ENCODE measurements at places on chromosomes 5 and 9. TPM values are rescaled to one million over a fixed set of nuclear protein-coding genes. Genes with fewer than 3 reads are reported as not detected.

The SIGMAR1 gene
- total RNA-seq, result 64.4 TPM

- no peak overlapping the region for H3K4me3 ChIP-seq
- no peaks in the 10 kb centered on the region for H3K4me1 ChIP-seq
- H3K36me3 ChIP-seq, result no peaks in the 10 kb centered on the region
- no peak for DNase-seq
- H3K27ac ChIP-seq, result no peak overlapping the region
Measured at GRCh38 chr9:33946779-33947535, 101.7 kb downstream of the UBAP2 start.

- no peak overlapping the region for H3K4me3 ChIP-seq
- H3K36me3 ChIP-seq, result no peaks in the 10 kb centered on the region
- H3K27ac ChIP-seq, result no peak overlapping the region
- no peaks in the 10 kb centered on the region for H3K4me1 ChIP-seq
Measured at GRCh38 chr5:158451203-158451992, 592.5 kb upstream of the CLINT1 start.

The GABRB2 gene
- not detected for total RNA-seq

DNA sequence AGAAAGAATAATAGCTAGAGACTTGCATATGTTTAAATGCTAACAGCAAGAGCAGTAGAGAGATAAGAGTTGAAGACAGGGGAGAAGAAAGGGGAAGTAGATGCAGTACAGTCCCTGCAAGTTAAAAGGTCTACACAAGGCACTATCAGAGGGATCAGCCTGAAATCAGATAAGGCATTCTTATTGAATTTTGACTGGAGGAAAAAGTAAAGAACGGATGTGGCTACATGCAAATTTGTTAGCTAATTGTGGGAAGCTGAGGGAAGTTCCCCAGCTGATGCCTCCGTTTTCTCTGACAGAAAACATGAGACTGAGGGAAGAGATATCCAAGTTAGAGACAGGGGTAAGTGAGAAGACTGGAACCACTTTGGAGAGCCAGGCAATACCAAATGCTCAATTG, 12.9 kb upstream of the RHOBTB3 start:
- H3K27ac ChIP-seq, result no peak overlapping the region
- DNase-seq, result peak; percentile 40
- H3K36me3 ChIP-seq, result no peaks in the 10 kb centered on the region
- H3K27me3 ChIP-seq, result no peaks in the 10 kb centered on the region

DNA sequence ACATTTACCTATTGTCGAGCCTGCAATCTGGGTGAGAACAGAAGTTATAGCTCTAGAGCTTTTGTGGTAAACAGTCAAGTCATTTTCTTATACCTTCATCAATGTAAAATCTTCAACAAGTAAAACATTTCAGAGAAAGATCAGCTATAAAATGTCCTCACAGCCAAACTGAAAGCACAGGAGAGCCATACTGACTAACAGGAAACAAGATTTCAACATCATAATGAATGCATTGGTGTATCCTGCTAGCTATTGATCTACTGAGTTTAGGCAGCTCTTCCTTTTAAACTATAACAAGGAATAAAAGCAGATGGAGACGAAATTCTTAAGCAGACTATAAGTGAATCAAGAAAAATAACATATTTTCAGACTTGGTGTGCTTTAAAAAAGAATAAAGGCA, 1522.9 kb upstream of the WWC1 start:
- H3K36me3 ChIP-seq, result no peaks in the 10 kb centered on the region
- H3K4me1 ChIP-seq, result no peaks in the 10 kb centered on the region
- no peak overlapping the region for H3K4me3 ChIP-seq
- H3K27me3 ChIP-seq, result no peaks in the 10 kb centered on the region

DNA sequence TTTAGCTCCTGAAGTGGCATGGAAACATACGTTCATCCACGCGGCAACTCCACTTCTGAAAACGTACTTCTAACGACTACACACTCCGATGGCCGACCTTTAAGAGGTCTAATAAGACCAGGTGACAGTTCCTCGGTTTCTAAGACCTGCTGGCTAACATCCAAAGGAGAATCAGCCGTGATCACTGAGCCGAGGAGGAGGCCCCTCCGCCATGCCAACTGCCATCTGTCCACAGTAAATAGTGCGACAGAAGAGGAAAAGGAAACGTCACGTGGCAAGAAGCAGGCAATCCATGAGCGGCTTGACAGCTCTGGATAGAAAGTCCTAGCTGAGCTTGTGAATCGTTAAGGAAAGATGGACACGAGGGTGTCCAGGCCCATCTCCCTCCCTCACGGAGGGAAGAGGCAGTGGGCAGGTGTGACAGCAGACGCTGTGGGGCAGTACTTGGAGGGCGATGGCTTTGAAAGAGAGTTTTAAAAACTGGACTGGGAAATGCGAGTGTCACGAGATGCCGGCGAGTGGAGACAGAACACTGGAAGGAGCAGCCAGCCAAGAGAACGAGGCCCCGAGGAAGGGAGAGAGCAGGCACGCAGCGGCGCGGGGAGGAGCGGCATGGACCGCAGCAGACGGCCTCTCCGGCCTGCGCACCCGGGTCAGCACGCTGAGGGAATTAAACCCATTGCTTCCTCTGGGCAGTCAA, 66.7 kb upstream of the TBC1D9B start:
- no peaks in the 10 kb centered on the region for H3K27me3 ChIP-seq
- DNase-seq, result no peak
- H3K27ac ChIP-seq, result no peak overlapping the region
- peaks cover 21% of the 10 kb centered on the region for H3K36me3 ChIP-seq

DNA sequence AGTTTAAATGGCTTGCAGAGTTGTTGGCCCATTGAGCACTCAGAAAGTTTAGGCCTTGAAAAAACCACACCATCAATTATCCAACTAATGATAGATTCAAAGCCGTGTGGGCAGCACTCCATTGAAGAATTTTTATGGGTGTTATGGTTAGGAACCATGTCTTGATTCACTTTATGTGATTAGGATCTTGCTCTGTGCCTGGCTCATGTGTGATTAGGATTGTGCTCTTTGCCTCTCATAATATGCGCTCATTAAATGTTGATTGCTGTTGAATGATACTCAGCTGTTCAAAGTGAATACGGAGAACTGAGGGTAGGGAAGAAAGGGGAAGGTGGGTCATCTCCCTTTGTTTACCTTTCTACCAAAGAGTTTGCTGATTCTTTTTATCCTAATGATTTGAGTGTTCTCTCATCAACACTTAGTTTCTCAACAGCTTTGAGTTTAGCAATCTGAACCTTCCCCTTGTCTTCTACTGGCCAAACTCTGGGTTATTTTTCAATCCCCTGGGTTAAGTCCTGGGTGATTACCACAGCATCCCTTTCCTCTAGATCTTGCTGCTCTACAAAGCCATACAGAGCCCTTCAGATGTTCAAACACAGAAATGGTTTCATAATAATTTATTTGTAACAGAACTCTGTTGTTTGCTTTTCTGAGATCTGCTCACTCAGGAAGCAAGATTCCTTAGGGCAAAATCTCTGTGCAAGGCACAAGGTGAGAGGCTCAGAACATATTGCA, 668.8 kb upstream of the RGMB start:
- H3K4me3 ChIP-seq, result no peak overlapping the region
- no peaks in the 10 kb centered on the region for H3K36me3 ChIP-seq
- no peak overlapping the region for H3K27ac ChIP-seq
- H3K4me1 ChIP-seq, result no peaks in the 10 kb centered on the region

DNA sequence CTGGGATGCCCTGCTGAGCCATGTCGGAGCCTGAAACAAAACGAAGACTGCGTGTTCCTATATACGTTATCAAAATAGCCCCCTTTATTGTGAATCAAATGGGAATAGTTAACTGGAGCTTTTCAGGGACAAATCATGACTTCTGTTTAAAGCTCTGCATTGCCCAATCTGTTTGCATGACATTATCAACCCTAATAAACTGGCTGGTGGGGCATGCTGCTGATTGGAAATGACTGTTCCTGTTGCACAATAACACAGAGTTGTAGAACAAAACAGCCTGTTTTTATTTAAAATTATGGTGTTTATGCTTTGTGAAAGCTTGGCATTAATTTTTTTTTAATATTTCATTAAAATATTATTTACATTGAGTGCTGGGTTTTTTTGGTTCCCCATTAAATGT, 215.5 kb downstream of the TMEM167A start:
- H3K27me3 ChIP-seq, result no peaks in the 10 kb centered on the region
- H3K4me1 ChIP-seq, result no peaks in the 10 kb centered on the region
- no peaks in the 10 kb centered on the region for H3K36me3 ChIP-seq
- no peak for DNase-seq

GRCh38 chr9:131282688-131283422, 6.5 kb upstream of the FAM78A start:
- no peaks in the 10 kb centered on the region for H3K27me3 ChIP-seq
- H3K36me3 ChIP-seq, result no peaks in the 10 kb centered on the region

The TTF1 gene
- 26.0 TPM for total RNA-seq

DNA sequence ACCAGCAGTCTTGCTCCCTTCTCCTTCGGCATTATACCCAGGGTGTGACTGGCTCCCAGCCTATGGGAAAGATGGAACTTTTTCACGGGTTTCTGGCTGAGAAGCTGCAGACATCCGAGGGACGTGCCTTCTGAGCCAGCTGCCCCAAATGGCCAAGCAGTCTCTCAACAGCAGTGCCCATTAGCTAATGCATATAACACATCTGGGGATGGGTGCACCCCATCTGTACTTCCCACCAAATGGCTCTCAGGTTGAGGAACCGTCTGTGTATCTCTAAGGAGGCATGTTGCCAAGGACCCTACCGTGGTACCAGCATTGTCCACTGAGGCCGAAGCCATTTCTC, 25.0 kb downstream of the C5orf15 start:
- no peaks in the 10 kb centered on the region for H3K27me3 ChIP-seq
- no peaks in the 10 kb centered on the region for H3K36me3 ChIP-seq
- H3K4me3 ChIP-seq, result no peak overlapping the region

GRCh38 chr9:133351908-133352634, 4.1 kb downstream of the RPL7A start:
- H3K36me3 ChIP-seq, result peaks cover 72% of the 10 kb centered on the region
- no peak overlapping the region for H3K27ac ChIP-seq
- no peak for DNase-seq
- no peaks in the 10 kb centered on the region for H3K27me3 ChIP-seq
- H3K4me1 ChIP-seq, result peaks cover 22% of the 10 kb centered on the region
- no peak overlapping the region for H3K4me3 ChIP-seq

DNA sequence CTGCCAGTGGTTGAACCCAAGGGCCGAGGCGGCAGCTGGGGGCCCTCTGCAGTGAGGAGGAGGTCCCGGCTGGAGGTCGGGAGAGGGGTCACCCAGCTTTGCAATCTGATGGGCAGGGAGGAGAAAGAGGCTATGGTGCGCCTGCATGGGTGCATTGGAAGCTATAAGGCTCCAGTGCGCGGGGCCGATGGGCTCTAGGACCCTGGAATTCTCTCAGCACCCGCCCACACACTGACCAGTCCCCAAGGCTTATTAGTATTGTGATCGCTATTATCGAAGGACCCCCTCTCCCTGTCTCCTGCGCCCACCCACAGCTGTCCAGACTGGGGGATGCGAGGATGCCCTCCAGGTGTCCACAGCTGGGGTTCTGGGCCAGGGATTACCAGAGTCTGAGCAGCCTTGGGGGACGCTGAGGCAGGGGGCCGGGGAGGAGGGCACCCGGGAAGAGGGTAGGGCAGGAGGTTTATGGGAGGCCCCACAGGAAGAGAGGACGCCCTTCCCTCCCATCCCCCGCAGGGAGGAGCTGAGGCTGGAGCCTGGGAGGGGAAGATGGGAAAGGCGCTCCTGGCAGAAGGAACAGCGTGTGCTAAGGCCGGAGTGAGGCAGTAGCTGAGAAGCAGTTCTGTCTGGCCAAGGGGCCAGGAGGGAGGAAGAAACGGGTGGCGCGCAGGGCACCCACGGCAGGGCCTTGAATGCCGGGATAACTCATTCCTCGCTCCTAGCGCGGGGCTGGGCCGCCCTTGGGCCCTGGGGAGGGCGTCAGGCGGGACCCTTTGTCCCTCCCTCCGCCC, 24.2 kb downstream of the C9orf50 start:
- no peaks in the 10 kb centered on the region for H3K36me3 ChIP-seq
- no peak overlapping the region for H3K4me3 ChIP-seq
- H3K27me3 ChIP-seq, result no peaks in the 10 kb centered on the region
- H3K27ac ChIP-seq, result no peak overlapping the region
- H3K4me1 ChIP-seq, result peaks cover 10% of the 10 kb centered on the region
- DNase-seq, result no peak

The PLCXD3 gene
- total RNA-seq, result not detected

- no peak overlapping the region for H3K4me3 ChIP-seq
- no peaks in the 10 kb centered on the region for H3K27me3 ChIP-seq
- no peaks in the 10 kb centered on the region for H3K36me3 ChIP-seq
- no peaks in the 10 kb centered on the region for H3K4me1 ChIP-seq
- no peak for DNase-seq
Measured at GRCh38 chr5:1568201-1568979, 44.6 kb upstream of the LPCAT1 start.

DNA sequence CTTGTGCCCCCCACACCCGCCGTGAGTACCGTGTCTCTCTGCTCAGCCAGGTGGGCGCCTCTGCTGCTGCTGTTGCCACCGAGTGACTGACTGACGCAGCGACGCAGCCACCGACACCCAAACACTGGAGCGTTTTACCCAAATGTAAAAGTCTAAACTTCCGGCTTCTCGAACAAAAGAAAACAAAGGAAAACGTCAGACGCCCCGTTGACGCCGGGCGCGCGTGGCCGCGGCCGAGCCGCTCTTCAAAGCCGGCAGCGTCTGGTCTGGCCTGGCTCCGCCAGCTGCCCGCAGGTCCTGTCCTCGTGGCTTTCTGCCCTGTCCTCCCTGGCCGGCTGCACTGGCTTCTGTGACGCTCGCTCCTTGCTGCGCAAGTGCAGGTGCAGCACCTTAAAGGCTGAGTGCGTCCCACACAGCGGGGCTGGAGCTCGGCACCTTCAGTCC, 41.4 kb upstream of the CLPTM1L start:
- peak overlapping the region; percentile 98 for H3K27ac ChIP-seq
- peak overlapping the region; percentile 94 for H3K4me3 ChIP-seq
- no peak for DNase-seq
- H3K36me3 ChIP-seq, result no peaks in the 10 kb centered on the region

The PCDHGA1 gene
- total RNA-seq, result 0.43 TPM

DNA sequence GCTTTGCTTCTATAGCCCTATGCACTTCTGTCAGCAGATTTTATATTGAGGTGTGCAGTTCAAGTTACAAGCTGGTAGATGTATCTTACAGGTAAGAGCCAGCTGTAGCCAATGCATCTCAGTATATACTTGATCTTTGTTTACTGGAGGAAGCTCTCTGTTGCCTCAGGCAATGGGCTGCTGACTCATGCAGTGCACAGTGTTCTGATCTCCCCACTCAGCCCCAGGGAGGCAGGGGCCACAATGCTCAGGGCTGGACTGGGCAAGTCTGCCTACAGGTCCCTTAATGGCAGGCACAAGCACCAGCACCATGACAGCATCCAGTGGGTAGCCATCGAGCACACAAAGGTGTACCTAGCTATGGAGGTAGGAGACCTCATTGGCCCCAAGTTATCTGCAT, 178.8 kb upstream of the CDH10 start:
- no peak for DNase-seq
- no peaks in the 10 kb centered on the region for H3K27me3 ChIP-seq
- H3K36me3 ChIP-seq, result no peaks in the 10 kb centered on the region
- no peak overlapping the region for H3K4me3 ChIP-seq

GRCh38 chr9:71630377-71630995, 137.8 kb downstream of the CEMIP2 start:
- H3K27ac ChIP-seq, result no peak overlapping the region
- H3K4me1 ChIP-seq, result no peaks in the 10 kb centered on the region
- no peak overlapping the region for H3K4me3 ChIP-seq
- no peak for DNase-seq
- H3K36me3 ChIP-seq, result no peaks in the 10 kb centered on the region

The LRRC70 gene
- total RNA-seq, result 1.4 TPM

Measured in naive thymus-derived CD4-positive, alpha-beta T cell (primary cell).